LNCaP clone FGC (cell line): ENCODE measurements at places on chromosomes 2 and 18.

GRCh38 chr2:113873867-113874266 lies 16.0 kb upstream of the ACTR3 start:
- no peak for DNase-seq

DNA sequence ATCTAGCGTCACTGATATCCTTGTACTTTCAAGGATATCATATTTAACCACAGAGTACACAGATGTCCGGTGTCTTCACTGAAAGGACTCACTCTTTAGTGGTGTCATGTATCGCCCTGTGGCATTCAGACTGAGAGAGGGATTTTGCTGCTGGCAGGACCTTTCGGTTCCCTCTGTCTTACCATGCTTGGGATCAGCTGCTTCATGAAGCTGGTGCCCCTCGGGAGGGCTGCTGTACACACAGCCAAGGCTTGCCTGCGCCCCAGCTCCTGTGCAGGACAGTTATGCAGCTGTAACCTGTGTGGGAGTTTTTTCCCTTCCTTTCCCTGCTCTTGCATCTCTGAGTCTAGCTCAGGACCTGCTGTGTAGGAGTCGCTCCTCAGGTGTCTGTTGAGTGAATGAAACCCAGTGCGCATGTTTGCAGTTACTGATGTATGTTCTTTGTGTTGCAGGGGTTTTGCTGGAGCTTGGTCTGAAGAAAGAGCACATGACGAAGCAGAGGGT lies 64.4 kb downstream of the GREB1 start:
- DNase-seq, result no peak

- no peak for DNase-seq
These were observed 216.8 kb downstream of the EIPR1 start for GRCh38 chr2:3160751-3161330.

DNA sequence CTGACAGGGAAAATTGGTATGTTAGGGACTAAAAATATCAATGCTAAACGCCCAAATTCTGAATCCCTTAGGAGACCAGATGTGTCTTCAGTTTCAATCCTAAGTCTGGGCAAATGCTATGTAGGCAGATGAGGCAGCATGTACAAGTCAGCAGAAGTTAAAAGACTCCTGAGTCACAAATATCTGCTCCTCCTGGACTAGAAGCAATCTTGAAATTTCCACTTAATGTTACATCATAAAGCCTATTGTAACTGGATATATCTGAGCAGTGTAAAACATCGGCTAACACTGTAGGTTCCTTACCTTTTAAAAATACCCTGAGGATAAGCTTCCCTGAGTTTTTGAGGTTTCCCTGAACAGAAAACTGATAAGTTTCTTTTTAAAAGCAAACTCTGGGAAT lies 1087.6 kb upstream of the PIK3C3 start:
- DNase-seq, result no peak

GRCh38 chr18:37667836-37668235 lies 102.2 kb upstream of the CELF4 start:
- DNase-seq, result no peak

- DNase-seq, result no peak
These were observed 451.3 kb upstream of the TMEFF2 start for GRCh38 chr2:192645811-192646598.

DNA sequence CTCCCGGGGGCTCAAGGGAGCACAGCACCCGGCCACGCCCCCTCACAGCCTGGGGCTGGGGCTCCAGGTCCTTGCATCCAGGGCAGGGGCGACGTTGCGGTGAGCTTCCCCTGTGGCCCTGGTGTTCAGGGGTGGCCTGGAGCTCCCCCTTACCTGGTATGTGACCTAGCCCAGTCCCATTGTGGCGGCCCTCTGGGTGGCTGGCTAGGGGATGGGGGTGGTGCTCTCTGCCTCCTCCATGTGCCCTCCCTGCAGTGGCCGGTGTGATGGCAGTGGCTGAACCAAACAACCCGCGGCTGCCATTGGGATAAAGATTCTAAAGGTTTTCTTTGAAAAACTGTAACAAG lies 288.3 kb downstream of the RDH14 start:
- DNase-seq, result no peak
